Stimulated activated CD8-positive, alpha-beta memory T cell treated with anti-CD3 and anti-CD28 coated beads, Interleukin-15, amount 100 ng/mL, for 24 hours (primary cell): ENCODE measurements at places on chromosomes 5 and 9.

DNA sequence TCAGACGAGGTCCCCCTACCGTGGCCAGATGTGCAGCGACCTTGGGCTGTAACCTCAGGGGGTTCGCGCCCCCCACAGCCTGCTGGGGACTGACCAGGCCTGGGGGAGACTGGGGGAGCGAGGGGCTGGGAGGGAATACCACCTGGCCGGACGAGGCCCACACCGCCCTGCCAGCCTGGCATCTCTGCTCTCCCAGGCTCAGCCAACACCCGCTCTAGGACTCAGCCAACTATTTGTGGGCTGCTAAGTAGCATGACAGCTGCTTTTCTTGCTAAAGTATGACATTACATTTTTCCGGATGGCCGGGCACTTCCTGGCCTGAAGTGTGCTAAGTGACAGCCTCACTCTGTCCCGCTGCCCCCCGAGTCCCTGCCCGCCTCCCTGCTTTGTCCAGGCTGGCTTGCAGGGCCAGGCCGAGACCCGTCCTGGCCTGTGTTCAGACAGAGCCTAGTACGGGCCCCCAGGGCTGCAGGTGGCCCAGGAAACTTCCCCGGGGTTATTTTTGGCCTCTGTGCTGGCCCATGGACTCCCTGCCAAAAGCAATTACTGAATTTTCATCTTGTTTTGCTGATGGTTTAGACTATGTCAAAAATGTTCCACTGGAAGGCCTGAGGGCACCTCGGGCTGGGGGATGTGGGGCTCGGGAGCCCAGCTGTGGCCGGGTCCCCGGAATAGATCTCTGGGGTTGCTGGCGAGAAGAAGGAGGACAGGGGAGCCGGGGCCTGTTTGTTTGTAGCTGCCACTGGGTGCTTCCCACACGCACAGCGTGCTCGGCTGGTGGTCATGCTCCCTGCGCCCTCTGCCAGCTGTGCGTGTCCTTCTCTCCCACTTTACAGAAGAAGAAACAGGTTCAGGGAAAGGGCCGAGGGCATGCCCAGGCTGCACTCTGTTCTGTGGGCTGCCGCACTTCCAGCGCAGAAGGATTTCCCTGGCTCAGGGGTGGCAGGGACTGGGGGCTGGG, 13.4 kb upstream of the SLC2A6 start:
- no peak for DNase-seq

- no peak for DNase-seq
These were observed 351.9 kb upstream of the TNC start for GRCh38 chr9:115469841-115470240.

- no peak for DNase-seq
These were observed 18.5 kb upstream of the FAM120A start for GRCh38 chr9:93432964-93433363.

GRCh38 chr5:77561965-77562364, 69.8 kb upstream of the WDR41 start:
- no peak for DNase-seq

DNA sequence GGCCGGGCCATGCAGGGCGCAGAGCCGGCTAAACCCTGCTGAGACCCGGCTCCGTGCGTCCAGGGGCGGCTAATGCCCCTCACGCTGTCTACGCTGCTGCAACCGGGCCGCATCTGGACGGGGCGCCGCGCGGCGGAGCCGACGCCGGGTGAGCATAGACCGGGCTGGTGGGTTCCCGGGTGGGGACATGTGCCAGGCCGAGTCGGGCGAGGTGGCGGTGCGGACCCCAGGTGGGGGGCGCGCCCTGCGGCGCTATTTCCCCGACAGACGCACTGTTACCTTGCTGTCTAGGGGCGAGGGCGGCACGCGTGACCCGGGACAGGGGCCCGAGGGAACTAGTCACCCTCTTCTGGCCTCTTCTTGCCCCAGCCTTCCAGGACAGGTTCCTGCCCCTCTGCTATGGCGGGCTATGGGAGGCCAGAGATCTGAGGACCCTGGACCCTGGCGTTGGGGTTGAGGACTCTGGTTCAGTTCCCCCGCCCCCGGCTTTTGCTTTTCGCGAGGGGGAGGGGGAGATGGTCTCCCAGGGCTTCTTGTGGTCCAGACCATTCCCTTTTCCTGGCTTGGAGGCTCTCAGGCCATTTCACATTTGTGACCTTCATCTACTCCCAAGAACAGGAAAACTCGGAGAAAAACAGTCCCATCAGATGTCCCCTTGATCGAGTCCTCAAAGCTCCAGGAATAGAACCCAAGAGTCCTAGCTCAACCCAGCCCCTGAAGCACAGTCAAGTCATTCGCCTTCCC, 536 bp downstream of the SLC27A4 start:
- no peak for DNase-seq

GRCh38 chr5:177547736-177548135, 6.6 kb downstream of the FAM193B start:
- no peak for DNase-seq

DNA sequence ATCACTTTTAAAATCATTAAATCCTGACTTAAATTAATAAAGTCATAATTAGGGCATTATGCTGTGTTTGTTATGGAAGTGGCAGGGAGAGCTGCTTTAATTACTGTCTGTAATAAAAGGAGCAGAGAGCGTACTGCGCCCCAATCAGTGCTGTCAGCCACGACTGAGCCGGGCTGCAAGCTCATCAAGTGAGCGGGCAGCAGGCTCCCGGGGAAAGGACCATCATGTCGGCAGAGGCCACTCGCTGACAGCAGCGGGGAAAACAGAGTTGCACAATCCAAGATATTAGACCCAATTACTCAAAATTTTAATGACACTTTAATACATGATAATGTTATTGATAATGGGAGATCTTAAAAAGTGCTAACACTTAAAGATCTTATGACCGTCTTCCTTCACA, 181.6 kb downstream of the AP3B1 start:
- DNase-seq = no peak

GRCh38 chr5:159571501-159572244, 241.4 kb upstream of the IL12B start:
- no peak for DNase-seq

- no peak for DNase-seq
These were observed 76.4 kb downstream of the SNX24 start for GRCh38 chr5:122921826-122922225.

DNA sequence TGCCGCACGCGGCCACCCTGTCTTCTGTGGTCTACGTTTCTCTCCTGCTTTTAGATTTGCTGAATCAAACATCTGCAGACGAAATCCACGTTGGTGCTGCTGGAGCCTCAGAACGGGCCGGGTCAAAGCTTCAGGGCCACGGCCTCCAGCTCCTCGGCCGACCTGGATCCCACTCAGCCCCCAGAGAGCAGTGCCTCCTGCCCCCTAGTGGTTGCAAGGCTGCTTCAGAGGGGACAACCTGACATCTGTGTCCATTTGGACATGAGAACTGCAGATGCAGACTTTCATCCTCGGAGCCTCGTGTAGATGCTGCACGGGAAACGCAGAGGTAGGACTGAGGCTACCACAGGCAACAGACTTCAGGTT, 23.0 kb upstream of the SLC6A3 start:
- DNase-seq = no peak
